Activated T-helper 1 cell treated with anti-CD3 and anti-CD28 coated beads, Interleukin-12 subunit alpha, Interleukin-12 subunit beta, Interleukin-2, Interleukin-4 antibody, amounts not matched to agents 30 ng/mL and 10 ng/mL and 1 ng/mL, durations not matched to agents 14 hours and 24 hours and 36 hours (primary cell): ENCODE measurements at places on chromosomes 4 and X. TPM values are rescaled to one million over a fixed set of nuclear protein-coding genes. Genes with fewer than 3 reads are reported as not detected.
A peak's percentile ranks its signal among the peaks of the same experiment; 100 is the strongest.

NPNT gene
- total RNA-seq, result 0.17 TPM in 1 of 2 replicates, not detected in the other

SLC10A6 gene
- not detected in 2 replicates for total RNA-seq

NFKB1 gene
- 139 and 145 TPM in 2 replicates for total RNA-seq

C4orf51 gene
- total RNA-seq, result not detected in 2 replicates

DNA sequence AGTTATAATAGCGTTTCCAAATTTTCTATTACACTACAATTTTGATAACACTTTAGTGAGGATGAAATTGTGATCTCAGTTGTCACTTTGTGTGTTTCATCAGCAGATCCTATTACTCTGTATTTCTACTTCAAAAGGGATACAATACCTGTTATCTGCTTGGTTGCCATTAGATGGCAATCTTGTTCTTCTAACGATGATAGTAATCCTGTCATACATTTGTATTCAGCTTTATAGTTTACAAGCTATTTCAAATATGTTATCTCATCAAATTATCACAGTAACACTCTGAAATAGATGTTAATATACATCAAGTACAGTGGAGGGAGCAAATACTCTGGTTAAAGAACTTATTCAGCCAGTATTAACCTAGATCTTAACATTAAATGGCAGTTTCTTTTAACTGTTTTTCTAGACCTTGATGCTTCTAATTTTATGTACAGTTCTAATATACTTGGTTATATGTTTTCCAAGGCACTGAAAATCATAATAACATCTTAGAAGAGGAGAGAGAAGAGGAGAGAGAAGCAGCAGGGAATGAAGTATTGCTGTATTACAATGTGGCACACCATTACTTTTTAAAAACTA lies 292.0 kb downstream of the CCSER1 start:
- H3K4me1 ChIP-seq, result no peaks in the 10 kb centered on the region
- H3K27me3 ChIP-seq, result peaks cover 3% of the 10 kb centered on the region
- H3K36me3 ChIP-seq, result no peaks in the 10 kb centered on the region
- DNase-seq, result no peak
- no peak overlapping the region for H3K27ac ChIP-seq

- no peak overlapping the region for H3K27ac ChIP-seq
- no peak overlapping the region for H3K4me3 ChIP-seq
- no peaks in the 10 kb centered on the region for H3K36me3 ChIP-seq
- no peak for DNase-seq
- peaks cover 2% of the 10 kb centered on the region for H3K27me3 ChIP-seq
Measured at GRCh38 chr4:146978641-146979040, 33.0 kb upstream of the TTC29 start.

DNA sequence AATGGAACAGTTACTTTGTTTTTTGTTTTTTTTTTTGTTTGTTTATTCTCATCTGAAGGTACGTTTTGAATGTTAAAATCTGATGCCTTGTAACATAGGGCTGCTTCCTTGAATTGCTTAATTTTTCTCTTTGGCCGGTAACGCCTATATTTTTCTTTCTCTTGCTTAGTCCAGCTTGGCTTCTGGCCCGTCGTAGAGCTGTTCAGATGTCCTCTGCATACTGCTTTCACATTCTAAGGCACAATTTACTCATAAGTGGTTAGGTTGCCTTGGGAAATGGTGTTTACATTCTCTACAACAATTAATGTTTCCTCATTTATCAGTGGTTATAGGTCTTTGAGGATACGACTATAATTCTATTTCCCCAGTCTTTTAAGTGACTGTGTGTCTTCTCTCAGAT lies 7.9 kb downstream of the NONO start:
- H3K27me3 ChIP-seq, result no peaks in the 10 kb centered on the region
- peaks cover 5% of the 10 kb centered on the region for H3K4me1 ChIP-seq
- H3K27ac ChIP-seq, result no peak overlapping the region
- DNase-seq, result no peak

GRCh38 chrX:48714573-48714972 lies 18.0 kb downstream of the SUV39H1 start:
- DNase-seq, result no peak
- H3K27ac ChIP-seq, result peak overlapping the region; percentile 84
- peak overlapping the region; percentile 50 for H3K4me3 ChIP-seq
- no peaks in the 10 kb centered on the region for H3K27me3 ChIP-seq
- H3K36me3 ChIP-seq, result peaks cover 10% of the 10 kb centered on the region
- peaks cover 75% of the 10 kb centered on the region for H3K4me1 ChIP-seq

- no peak overlapping the region for H3K4me3 ChIP-seq
- peaks cover 16% of the 10 kb centered on the region for H3K36me3 ChIP-seq
- no peaks in the 10 kb centered on the region for H3K27me3 ChIP-seq
- DNase-seq, result no peak
Measured at GRCh38 chr4:120056246-120056645, 10.4 kb downstream of the MAD2L1 start.

DNA sequence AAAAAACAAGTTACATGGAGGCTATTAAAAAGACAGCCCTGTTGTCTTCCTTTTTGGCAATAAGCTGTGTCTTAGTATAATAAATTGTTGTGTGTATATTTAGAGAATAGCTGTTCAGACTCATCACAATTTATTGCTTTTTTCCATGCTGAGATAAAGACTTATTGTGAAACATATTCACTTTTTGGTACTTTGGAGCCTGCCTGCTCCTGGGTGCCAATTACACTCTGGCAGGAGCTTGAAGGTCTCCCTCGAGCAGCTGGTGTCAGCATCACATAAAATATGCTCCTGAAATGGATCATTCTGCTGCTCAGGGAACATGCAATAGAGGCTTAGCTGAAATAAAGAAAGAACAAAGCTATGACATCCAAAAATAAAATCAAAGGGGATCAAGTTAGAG lies 211.6 kb upstream of the DKK2 start:
- no peak for DNase-seq
- H3K36me3 ChIP-seq, result no peaks in the 10 kb centered on the region
- no peaks in the 10 kb centered on the region for H3K4me1 ChIP-seq
- no peaks in the 10 kb centered on the region for H3K27me3 ChIP-seq
- H3K4me3 ChIP-seq, result no peak overlapping the region

DNA sequence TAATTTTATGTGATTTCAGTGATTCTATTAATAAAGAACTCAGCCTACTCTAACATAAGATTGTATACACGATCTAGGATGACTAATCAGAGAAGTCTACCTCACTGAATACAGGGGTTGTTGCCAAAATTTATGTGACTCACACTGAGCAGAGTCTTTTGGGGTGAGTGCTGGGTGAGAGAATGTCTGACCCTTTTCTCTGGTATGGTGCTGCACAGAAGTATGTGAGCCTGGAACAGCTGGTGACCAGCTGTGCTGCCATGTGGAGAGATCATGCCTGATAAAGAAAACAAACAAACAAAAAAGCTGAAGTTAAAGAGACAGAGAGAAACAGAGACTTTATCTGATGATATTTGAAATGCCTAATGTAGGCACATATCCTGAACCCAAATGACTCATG lies 618.1 kb upstream of the GRIA3 start:
- no peak overlapping the region for H3K27ac ChIP-seq
- H3K4me3 ChIP-seq, result no peak overlapping the region

DNA sequence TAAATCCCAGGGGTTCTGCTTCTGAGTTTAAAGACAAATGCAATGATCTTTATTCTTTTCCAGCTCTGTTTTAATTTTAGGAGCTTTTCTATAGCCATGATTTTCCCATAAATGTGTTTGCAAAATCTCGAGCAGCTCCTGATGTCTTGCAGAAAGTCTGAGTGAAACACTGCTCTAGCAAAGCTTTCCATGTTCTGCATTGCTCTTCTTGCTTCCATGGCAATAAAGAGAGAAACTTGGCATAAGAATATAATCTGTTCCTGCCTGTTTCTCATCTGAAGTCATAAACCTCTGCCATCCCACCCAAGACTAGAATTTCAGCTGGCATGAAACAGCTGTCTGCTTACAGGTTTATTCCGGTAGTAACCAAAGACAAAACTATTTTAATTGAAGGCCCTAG lies 254.5 kb downstream of the SPRY1 start:
- H3K27me3 ChIP-seq, result peaks cover 11% of the 10 kb centered on the region
- no peak for DNase-seq
- no peaks in the 10 kb centered on the region for H3K4me1 ChIP-seq
- H3K4me3 ChIP-seq, result no peak overlapping the region
- H3K27ac ChIP-seq, result no peak overlapping the region
